ENCODE measurements at places on chromosomes 16 and 17. TPM values are rescaled to one million over a fixed set of nuclear protein-coding genes. Genes with fewer than 3 reads are reported as not detected.
A peak's percentile ranks its signal among the peaks of the same experiment; 100 is the strongest.

DNA sequence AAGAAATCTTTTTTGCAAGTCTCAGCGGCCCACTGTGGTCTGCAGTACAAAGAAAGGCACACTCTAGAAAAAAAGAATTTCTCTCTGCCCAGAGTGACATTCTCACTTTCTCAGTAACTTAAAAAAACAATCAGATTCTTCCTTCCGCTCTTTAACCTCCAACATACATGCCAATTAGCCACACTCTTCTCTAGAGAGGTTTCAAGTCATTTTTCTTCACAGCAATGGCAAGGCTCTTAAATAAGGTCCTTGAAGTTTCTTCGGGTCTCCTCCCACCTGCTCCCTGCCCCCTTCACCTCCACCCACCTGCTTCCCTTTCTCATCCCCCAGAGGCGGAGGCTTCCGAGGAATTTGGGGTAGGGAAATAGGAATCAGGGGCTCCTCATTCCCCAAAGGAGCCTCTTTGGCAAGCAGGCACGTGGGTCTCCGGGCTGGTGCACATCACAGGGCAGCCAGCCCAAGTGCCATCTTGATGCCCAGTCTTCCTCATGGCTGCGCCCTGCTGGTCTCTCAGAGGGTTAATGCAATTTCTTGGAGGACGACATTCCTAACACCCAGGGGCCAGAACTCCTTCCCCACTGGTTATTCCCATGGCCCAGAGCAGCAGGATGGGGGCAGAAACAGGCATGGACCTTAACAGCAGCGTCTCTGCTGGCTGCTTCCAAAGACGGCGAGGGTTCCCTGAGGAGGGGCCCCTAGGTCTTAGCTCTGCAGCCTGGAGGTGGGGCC lies 855 bp upstream of the MEOX1 start:
- no peak overlapping the region for H3K4me3 ChIP-seq
- no peaks in the 10 kb centered on the region for H3K36me3 ChIP-seq
- H3K4me1 ChIP-seq: no peaks in the 10 kb centered on the region
- no peak for DNase-seq
- no peaks in the 10 kb centered on the region for H3K27me3 ChIP-seq

DNA sequence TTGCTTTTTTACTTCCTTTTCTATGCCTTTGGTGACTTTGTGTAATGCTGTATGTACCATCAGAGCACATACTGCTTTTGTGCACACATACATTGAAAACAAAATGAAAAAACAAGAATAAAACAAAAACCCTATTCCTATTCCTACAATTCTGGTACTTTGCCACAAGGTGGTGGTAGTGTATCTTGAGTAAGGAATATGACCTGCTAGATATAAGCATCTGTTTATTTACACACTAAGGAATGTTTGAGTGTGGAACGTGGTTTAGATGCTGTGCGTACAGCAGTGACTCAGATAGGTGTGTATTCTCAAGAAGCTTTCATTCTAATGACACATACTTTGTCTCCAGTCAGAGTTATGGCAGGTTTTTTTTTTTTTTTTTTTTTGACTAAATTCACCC lies 606.2 kb downstream of the WWOX start:
- no peaks in the 10 kb centered on the region for H3K27me3 ChIP-seq
- no peaks in the 10 kb centered on the region for H3K4me1 ChIP-seq
- no peak overlapping the region for H3K27ac ChIP-seq
- no peak for DNase-seq

STAT5A gene
- 45.8 TPM for total RNA-seq

DNA sequence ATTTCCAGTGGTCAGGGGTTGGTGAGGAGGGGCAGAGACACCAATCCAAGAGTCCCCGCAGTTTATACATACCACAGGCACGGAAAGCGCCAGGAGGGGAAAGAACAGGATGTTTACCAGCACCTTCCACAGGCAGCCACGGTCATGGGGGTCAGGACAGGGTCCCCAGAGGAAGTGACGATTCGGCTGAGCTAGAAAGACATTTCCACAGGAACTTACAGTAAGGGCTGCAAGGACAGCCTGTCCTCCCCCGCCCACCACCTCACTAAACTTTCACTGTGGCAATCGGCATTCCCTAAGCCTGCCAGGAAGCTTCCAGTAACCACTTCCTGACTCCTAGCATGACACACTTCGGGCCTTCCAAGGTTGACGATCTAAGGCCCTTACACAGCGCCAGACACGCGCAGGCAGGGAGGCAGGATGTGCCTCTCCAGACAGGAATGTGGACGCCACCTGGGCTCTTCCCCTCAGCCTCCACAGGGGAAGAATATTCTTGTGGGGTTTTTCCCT lies 1.2 kb upstream of the MT2A start:
- peak overlapping the region; percentile 90 for H3K27ac ChIP-seq
- H3K27me3 ChIP-seq: no peaks in the 10 kb centered on the region
- H3K36me3 ChIP-seq: no peaks in the 10 kb centered on the region
- H3K4me3 ChIP-seq: no peak overlapping the region
- H3K4me1 ChIP-seq: peaks cover 22% of the 10 kb centered on the region

DHRS7C gene
- not detected for total RNA-seq

TBC1D3 gene
- total RNA-seq: not detected

GRCh38 chr17:51901242-51901641 lies 257.3 kb downstream of the CA10 start:
- no peak overlapping the region for H3K4me3 ChIP-seq
- H3K4me1 ChIP-seq: no peaks in the 10 kb centered on the region

HLF gene
- 34.9 TPM for total RNA-seq

- H3K4me3 ChIP-seq: no peak overlapping the region
- H3K27ac ChIP-seq: no peak overlapping the region
- no peaks in the 10 kb centered on the region for H3K4me1 ChIP-seq
- no peaks in the 10 kb centered on the region for H3K36me3 ChIP-seq
Measured at GRCh38 chr17:4751932-4752331, 12.2 kb upstream of the CXCL16 start.

DNA sequence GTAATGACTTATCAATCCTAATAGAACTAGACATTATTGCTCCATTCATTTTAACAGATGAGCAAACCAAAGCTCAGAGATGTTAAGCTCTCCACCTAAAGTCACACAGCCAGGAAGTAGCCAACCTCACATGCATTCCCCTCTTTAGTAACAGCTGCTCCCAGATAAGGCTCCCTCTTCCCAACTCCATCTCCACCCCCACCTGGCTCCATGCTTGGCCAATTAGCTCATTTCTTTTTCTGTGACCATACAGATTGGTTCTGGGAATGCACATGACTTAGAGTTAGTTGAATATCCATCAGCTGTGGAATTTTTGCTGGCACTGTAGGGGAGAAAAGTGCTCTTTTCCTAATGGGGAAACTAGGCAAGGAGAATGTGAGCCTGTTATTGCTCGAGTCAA lies 13.0 kb downstream of the CBLN1 start:
- H3K27ac ChIP-seq: no peak overlapping the region
- no peaks in the 10 kb centered on the region for H3K36me3 ChIP-seq
- peaks cover 3% of the 10 kb centered on the region for H3K27me3 ChIP-seq
- no peak overlapping the region for H3K4me3 ChIP-seq
- DNase-seq: no peak

DNA sequence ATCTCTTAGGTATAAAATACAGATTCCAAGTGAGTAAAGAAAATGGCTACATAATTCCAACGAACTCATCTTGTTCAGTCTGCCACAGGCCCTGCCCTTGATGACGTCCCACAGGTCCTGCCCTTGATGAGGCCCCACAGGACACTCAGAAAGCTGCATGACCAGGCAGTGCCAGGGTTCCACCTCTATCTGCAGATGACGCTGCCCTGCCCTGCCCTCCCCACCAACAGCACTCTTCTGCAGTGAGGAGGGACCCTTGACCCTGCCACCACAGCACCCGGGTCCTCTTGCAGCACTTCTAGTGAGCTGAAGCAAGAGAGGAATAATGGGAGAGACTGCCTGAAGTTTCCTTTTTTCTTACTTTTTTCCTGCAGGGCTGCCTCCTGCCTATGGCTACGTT lies 118.4 kb downstream of the VPS53 start:
- H3K27ac ChIP-seq: no peak overlapping the region
- no peak overlapping the region for H3K4me3 ChIP-seq
- no peaks in the 10 kb centered on the region for H3K4me1 ChIP-seq
- no peak for DNase-seq
- H3K36me3 ChIP-seq: no peaks in the 10 kb centered on the region

DNA sequence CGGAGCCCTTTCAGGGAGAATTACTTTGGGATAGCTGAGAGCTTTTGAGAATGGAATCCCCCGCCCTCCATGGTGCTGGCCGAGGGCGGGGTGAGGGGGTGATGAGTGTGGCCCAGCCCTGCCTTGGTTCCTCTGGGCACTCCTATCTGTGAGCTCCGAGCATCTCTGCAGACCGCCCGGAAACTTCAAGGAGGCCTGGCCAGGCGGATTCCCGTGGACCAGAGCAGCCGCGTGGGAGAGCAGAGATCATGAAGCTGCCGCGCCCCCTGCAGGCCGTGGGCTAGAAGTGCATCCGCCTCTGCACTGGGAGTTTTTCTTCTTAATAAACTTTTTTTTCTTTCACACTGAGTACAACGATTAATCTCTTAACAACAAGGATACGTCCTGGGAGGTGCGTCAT lies 392.9 kb upstream of the EEF2KMT start:
- no peak overlapping the region for H3K27ac ChIP-seq
- no peaks in the 10 kb centered on the region for H3K36me3 ChIP-seq
- H3K4me1 ChIP-seq: no peaks in the 10 kb centered on the region

DNA sequence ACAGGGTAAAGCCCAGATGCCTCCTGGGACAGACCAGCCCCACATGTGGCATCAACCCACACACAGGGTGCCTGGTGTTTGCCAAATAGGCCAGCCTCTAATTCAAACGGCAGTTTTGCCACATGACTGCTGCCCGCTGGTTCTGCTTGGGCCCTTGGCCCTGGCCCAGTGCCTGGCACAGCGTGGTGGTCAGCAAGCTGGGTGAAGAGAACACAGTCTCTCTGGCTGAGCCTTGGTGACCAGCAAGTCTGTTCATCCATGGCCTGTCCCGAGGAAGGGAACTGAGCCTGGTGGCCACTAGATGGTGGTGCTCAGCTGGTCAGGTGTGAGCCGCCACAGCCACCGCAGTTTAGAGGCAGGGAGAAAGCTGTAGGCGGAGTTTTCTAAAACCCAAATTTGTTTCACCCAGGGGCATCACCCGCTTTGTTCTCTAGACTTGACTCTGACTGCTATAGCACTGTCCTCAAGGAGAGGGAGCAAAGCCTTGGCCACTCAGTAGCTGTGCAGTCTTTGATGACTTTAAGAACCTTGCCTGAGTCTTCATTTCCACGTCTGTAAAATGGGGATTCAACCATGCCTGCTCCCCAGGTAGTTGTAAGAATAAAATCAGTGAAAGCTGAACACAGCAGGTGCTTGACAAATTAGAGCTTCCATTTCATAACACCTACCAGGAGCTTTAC lies 4.7 kb upstream of the GFAP start:
- no peaks in the 10 kb centered on the region for H3K36me3 ChIP-seq
- H3K27ac ChIP-seq: no peak overlapping the region
- H3K4me3 ChIP-seq: no peak overlapping the region
- no peaks in the 10 kb centered on the region for H3K4me1 ChIP-seq
- H3K27me3 ChIP-seq: no peaks in the 10 kb centered on the region

- no peak for DNase-seq
- H3K36me3 ChIP-seq: no peaks in the 10 kb centered on the region
- H3K27ac ChIP-seq: no peak overlapping the region
Measured at GRCh38 chr16:2715064-2715463, 5.0 kb downstream of the PRSS27 start.

DNA sequence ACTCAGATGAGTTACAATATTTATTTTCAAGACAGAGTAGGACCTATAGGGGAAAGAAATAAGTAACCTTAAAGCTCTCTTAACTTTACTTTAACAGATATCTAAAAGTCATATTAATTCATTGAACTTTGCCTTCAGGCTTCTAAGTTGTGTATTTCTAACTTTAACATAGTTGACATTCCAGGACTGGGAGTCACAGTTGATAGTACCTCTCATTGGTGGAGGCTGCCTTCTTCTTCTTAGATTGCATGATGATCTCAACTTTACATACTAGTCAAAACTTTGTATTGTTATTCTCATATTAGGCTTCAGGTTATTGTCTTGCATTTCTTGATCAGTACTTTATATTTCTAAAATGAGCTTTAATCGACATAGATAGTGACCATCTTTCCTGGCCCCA lies 350.1 kb upstream of the KIF2B start:
- no peaks in the 10 kb centered on the region for H3K4me1 ChIP-seq
- H3K36me3 ChIP-seq: no peaks in the 10 kb centered on the region
- H3K4me3 ChIP-seq: no peak overlapping the region

GRCh38 chr17:2025622-2026309 lies 632 bp upstream of the RTN4RL1 start:
- peak; percentile 84 for DNase-seq
- no peaks in the 10 kb centered on the region for H3K27me3 ChIP-seq
- H3K36me3 ChIP-seq: no peaks in the 10 kb centered on the region
- H3K27ac ChIP-seq: peak overlapping the region; percentile 75
- no peaks in the 10 kb centered on the region for H3K4me1 ChIP-seq

DNA sequence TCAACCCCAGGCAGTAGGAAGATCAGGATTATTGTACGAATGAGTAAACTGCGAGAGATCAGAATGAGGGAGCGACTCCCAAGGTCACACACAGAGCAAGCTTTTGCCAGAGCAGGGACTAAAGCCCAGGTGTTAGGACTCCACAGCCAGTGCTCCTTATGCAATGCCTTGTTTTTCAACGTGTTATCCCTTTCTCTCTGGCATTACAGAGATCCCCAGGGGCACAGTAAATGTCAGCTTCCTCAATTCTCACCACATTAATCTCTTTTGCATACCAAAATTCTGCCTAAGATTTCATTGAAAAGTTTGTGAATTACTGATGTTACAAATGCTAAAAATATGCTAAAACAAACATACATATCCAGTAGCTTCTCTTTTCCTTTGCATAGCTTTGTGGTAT lies 68.1 kb upstream of the CES5A start:
- H3K4me3 ChIP-seq: no peak overlapping the region
- no peak overlapping the region for H3K27ac ChIP-seq
- no peaks in the 10 kb centered on the region for H3K4me1 ChIP-seq
- no peak for DNase-seq
- no peaks in the 10 kb centered on the region for H3K27me3 ChIP-seq

GRCh38 chr17:33115366-33115765 lies 123.7 kb downstream of the SPACA3 start:
- no peaks in the 10 kb centered on the region for H3K4me1 ChIP-seq
- no peaks in the 10 kb centered on the region for H3K27me3 ChIP-seq
- H3K27ac ChIP-seq: no peak overlapping the region
- peak; percentile 11 for DNase-seq

- H3K27me3 ChIP-seq: no peaks in the 10 kb centered on the region
- H3K4me3 ChIP-seq: peak overlapping the region; percentile 76
- peak overlapping the region; percentile 87 for H3K27ac ChIP-seq
- no peaks in the 10 kb centered on the region for H3K36me3 ChIP-seq
Measured at GRCh38 chr17:73232587-73233373, 28.9 kb downstream of the CPSF4L start.

CDH15 gene
- 0.64 TPM for total RNA-seq

Measured in prostate gland (tissue), 2 donors.